ENCODE measurements at places on chromosomes 5 and 9. TPM values are rescaled to one million over a fixed set of nuclear protein-coding genes. Genes with fewer than 3 reads are reported as not detected.

TLE1 gene
- total RNA-seq = 21.5 TPM

WNK2 gene
- total RNA-seq = under 0.01 TPM

GRXCR2 gene
- total RNA-seq = not detected

BAAT gene
- total RNA-seq = not detected

SLC24A2 gene
- total RNA-seq = 0.12 TPM

TOR4A gene
- 16.6 TPM for total RNA-seq

WWC1 gene
- 0.38 TPM for total RNA-seq

SMIM27 gene
- total RNA-seq = 5.5 TPM

IL13 gene
- not detected for total RNA-seq

PTGR1 gene
- 37.2 TPM for total RNA-seq

PCDHGA10 gene
- total RNA-seq = 4.2 TPM

FAM151B gene
- total RNA-seq = 8.2 TPM

SOX30 gene
- not detected for total RNA-seq

ITK gene
- not detected for total RNA-seq

BHMT gene
- not detected for total RNA-seq

SMC2 gene
- total RNA-seq = 16.9 TPM

SLC34A1 gene
- total RNA-seq = not detected

OR2K2 gene
- total RNA-seq = not detected

EPB41L4A gene
- 0.35 TPM for total RNA-seq

PCDHGA4 gene
- 3.2 TPM for total RNA-seq

SLIT3 gene
- 27.8 TPM for total RNA-seq

OR2Y1 gene
- total RNA-seq = not detected

PDZD2 gene
- 0.23 TPM for total RNA-seq

CXCL14 gene
- total RNA-seq = not detected

NEK6 gene
- total RNA-seq = 225 TPM

SNCB gene
- 0.12 TPM for total RNA-seq

BRINP1 gene
- 27.4 TPM for total RNA-seq

GFPT2 gene
- 57.2 TPM for total RNA-seq

RPP25L gene
- total RNA-seq = 20.6 TPM

CATSPER3 gene
- total RNA-seq = not detected

IL7R gene
- not detected for total RNA-seq

CD274 gene
- total RNA-seq = 3.1 TPM

TAF11L5 gene
- total RNA-seq = not detected

IFNA2 gene
- total RNA-seq = not detected

MRPL36 gene
- 79.4 TPM for total RNA-seq

C9orf153 gene
- total RNA-seq = 0.08 TPM

All from smooth muscle cell of the coronary artery (primary cell).